Left kidney (tissue), 8 donors: ENCODE measurements at places on chromosomes 2 and 18. TPM values are rescaled to one million over a fixed set of nuclear protein-coding genes. Genes with fewer than 3 reads are reported as not detected.
A peak's percentile ranks its signal among the peaks of the same experiment; 100 is the strongest.

DNA sequence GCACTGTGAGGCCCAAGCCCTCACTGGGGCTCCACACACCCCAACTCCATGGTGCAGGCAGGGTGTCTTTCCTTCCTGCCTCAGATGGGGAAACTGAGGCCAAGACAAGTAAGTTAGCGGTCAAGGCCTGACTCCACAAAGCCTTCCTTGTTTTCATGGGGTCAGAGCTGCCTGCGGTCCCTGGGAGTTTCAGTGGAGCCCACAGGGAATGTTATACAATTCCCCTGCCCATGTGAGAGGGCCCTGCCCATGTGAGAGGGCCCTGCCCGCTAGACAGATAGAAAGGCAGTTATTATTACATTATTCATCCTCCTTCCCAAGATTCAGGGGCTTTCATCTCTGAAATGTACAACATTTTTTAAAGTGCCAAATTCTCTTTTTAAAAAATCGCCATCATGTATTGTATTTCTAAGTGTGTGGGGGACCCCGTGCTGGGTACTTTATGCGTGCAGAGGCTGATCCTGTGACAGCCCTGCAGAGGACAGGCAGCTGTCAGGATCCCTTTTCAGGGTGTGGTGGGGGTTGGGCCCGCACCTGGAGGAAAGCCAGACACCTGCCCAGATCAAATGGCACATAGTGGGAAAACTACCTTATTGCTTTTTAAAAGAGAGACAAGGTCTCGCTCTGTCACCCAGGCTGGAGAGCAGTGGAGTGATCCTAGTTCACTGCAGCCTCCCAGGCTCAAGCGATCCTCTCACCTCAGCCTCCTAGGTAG, 23.4 kb downstream of the FBLN7 start:
- no peak for DNase-seq

DNA sequence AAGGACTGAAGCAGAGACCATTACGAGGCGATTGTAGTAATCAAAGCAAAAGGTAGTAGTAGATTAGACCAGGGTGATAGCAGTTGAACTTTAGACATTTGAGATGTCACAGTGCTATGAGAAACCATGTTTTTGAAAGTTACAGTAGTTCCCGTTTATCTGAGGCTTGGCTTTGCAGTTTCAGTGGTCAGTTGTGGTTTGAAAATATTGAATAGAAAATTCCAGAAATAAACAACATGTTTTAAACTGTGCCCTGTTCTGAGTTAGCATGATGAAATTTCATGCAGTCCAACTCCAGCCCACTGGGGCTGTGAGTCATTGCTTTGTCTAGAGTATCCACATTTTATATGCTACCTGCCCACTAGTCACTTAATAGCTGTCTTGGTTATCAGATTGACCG, 47.5 kb downstream of the ZNF638 start:
- no peak for DNase-seq

GRCh38 chr2:30865243-30865642, 58.0 kb upstream of the CAPN13 start:
- DNase-seq: no peak

GRCh38 chr2:95020275-95021022, 5.1 kb upstream of the MAL start:
- no peak for DNase-seq

GRCh38 chr2:175640655-175641054, 361.4 kb downstream of the LNPK start:
- DNase-seq: no peak

DNA sequence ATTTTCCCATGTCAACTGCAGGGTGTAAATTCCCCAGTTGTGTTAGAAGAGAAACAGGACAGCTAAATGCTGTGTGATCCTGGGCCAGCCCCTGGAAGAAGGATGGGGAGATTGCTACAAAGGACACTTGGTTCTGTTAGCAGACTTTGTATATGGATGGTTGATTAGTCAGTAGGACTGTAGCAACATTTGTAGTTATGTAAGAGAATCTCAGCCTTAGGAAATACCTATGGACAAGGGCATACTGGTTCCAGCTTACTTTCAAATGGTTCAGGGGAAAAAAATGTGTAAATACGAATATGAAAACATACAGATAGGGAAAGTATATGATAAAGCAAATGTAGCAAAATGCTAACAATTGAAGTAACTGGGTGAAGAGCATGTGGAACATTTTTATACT, 47.6 kb downstream of the GNAL start:
- DNase-seq: no peak

DNA sequence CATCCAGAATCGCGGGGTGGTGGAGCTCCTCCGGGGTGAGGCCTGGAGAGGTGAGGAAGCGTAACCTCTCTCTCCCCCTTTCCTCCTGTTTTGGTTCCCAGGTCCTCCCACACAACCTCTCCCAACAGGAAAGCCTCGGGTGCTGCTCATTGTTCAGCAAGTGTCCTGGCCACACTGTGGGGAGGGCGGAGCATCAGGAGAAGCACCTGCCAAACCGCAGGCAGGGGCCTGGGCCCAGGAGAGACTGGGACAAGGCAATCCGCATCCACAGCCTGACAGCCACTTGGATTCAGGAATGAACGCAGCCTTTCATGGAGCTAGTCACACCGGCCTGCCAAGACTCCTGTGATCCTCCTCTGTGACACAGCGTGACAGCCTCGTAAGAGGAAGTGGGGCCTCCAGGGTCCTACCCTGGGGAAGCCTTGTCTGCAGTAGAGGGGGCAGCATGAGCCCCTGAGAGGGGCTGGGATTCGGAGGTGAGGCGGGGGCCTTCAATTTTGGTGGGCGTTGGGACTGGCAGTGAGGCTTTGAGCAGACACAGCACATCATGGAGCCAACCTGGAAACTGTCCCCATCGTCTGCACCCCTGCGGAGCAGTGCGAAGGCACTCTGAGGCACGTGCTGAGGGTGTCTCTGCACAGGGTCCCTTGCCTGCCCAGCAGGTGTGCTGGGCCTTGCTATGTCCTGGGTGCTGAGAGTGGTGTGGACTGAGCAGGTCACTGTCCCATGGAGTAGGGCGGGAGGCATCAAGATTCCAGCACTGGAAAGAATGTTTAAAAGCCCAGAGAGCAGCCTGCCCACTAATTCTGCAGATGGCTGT, 62.2 kb downstream of the EDAR start:
- DNase-seq: no peak

- peak; percentile 35 for DNase-seq
These were observed 675 bp upstream of the SPIRE1 start for GRCh38 chr18:12658426-12659138.

DNA sequence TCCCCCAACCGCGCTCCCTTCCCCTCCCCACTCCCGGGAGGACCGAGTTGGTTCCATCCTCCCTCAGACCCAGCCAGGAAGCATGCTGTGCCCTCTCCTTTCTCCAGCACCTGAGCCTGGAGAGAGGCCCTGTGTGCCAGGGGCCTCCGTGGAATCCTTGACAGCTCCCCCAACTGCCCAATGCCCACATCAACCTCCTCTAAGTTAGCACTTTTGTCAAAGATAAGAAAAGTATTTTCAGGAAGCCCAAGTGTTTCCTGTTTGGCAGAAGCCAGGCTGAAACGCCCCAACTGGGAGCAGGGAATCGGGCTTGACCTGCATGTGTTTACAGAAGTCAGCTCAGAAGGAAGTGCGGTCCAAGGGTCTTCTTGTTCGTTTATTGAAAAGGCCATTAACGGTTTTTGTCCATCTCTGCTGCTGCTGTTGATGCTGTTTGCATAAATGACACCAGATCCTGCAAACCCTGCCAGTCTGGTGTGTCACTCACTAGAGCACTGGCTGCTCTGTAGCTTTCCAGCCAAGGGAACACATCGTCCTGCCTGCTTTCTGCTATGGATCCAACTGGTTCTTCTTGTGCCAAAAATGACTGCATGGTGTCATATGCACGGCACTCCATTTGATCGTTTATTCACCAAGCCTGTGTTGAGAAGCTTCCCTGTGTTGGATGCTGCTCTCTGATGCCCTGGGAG, 35.4 kb upstream of the COL6A3 start:
- DNase-seq: no peak

- no peak for DNase-seq
These were observed 34.9 kb upstream of the CD302 start for GRCh38 chr2:159832858-159833257.

DNA sequence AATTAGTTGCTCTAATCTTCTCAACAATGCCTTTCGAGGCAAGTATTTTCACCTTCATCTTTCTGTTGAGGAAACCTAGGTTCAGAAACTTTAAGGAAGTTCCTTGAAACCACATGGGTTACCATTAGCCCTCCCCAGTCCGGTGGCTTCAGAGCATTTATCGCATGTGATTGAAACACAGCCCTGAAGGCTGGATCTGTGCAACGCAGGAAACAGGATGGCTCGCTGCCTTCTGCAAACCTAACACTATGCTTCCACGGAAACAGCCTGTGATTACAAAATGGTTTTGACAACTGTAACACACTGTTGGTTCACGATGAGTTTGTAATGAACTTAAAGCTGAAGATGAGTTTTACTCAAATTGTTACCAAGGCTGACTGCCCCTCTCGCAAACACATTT, 68.5 kb downstream of the EPB41L3 start:
- no peak for DNase-seq

- DNase-seq: no peak
These were observed 69.0 kb downstream of the KLHL29 start for GRCh38 chr2:23453836-23454460.

DNA sequence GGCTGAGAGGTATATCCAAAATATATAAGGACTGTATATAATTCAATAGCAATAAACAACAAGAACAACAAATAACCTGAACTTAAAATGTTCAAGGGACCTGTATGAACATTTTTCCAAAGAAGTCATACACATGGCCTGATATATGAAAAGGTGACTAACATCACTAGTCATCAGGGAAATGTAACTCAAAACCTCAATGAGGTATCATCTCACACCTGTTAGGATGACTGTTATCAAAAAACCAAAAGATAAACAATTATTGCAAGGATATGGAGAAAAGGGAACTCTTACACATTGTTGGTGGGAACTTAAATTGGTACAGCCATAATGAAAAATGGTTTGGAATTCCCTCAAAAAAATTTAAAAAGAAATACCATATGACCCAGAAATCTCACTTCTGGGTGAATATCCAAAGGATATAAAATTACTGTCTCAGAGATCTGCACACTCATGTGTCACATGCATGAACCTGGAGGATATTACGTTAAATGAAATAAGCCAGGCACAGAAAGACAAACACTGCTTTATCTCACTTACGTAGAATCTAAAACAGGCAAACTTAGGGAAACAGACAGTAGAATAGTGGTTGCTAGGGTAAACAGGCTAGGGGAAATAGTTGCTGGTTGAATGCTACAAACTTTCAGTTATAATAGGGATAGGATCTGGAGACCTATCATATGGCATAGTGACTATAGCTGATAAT, 334.5 kb upstream of the MMADHC start:
- no peak for DNase-seq

- no peak for DNase-seq
These were observed 99.5 kb downstream of the RBMS1 start for GRCh38 chr2:160394153-160394552.

GRCh38 chr2:224523626-224524577, 61.3 kb downstream of the CUL3 start:
- DNase-seq: no peak

DNA sequence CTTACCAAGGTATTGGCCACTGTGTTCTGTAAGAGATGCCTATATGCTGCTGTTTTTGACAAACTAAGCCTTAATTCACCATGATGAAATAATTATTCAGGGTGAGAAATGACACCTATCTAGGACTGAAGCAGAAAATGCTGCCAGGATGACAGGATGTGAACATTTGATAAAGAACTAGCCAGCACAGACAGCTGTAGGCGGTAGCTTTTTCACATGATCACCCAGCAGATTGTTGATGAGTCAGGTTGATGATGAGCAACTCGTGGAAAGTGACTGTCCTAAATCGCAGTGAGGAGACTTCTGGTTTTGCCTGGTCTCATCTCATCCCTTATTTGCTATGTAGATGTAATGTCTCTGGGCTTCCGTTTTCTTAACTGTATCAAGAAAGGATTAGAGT, 144.1 kb downstream of the PRPF40A start:
- no peak for DNase-seq

The TCF23 gene
- polyA plus RNA-seq: 0.50 TPM

The IL1RL2 gene
- polyA plus RNA-seq: 1.4 TPM

The PRSS56 gene
- polyA plus RNA-seq: not detected

The WNT10A gene
- 0.45 TPM for polyA plus RNA-seq

The CYTIP gene
- 1.7 TPM for polyA plus RNA-seq

The AKAIN1 gene
- not detected for polyA plus RNA-seq

The IL18RAP gene
- 0.27 TPM for polyA plus RNA-seq

The EFEMP1 gene
- 111 TPM for polyA plus RNA-seq

The EPAS1 gene
- 40.7 TPM for polyA plus RNA-seq
